Prostate gland (tissue), 2 donors: ENCODE measurements at places on chromosomes 12 and 14.
A peak's percentile ranks its signal among the peaks of the same experiment; 100 is the strongest.

DNA sequence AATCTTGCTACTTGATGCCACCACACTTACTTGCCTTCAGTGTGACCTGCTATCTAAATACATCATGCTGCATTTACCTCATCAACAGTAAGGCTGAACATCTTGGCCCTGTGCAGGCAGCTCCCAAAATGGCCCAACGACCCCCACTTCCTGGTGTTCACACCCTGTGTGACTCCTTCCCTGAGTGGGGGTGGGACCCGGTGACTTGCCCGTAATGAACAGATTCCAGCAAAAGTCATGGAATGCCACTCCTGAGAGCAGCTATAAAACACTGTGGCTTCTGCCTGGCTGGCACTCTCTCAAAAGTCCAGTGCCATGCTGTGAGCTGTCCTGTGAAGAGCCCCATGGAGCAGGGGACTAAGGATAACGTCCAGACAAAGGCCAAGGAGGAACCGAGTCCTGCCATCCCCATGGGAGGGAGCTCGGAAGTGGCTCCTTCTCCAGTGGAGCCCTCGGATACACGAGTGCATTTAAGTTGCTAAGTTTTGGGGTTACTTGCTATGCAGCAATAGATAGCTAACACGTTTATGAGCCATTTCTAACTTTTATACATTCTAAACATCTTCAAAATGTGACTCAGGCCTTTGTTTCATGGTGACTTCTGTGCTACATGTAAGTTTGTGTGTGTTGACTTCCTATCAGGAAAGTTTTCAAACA lies 33.0 kb downstream of the P2RX2 start:
- no peak for DNase-seq

- no peak for DNase-seq
These were observed 76.6 kb downstream of the HSPB8 start for GRCh38 chr12:119255314-119255713.

DNA sequence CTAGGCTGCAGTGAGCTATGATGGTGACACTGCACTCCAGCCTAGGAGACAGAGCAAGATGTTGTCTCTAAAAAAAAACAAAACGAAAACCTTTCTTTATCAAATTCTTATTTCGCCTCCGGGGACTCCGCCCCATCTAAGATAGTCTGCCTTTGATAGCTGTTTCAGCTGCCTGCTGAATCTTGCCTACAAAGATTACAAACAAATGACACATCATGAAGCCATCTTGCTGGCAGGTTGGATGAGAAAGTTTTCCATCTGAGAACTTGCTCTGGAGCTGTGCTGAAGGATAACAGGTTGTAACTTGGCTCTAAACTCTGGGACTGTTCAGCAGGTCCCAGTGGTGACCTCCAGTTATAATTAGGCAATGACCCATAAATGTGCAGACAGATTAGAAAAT lies 41.8 kb upstream of the AEBP2 start:
- no peak for DNase-seq

DNA sequence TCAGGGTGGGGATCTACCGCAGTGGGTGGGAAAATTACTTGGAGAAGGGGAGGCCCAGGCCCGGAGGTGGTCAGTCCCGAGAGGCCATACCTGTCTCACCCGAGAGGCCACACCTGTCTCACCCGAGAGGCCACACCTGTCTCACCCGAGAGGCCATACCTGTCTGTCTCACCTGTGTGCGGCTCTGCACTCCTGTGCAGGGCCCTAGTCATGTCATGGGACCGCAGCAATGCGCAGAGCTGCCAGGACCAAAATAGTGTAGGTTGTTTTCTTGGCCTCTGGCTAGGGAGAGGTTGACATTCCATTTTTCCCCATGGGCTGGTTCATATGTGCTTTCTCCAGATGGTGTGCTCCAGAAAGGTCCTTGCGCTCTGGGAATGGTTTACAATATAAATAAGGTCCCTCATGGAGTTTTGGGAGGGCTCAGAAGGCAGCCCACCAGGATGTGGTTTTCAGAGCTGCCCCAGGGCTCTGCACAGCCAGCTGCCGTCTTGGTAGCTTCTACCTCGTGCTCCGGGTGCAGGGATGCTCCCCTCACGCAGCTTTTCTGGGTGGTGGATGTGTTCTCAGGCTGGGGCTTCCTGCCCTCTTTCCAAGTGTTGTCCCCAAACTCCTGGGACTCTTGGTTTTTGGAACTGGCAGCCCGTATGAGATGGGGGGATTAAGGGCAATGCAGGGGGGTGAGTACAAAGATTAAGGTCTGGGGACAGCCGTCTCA lies 58.2 kb downstream of the CACNA1C start:
- no peak for DNase-seq

- peak; percentile 27 for DNase-seq
These were observed 18.4 kb downstream of the HDAC7 start for GRCh38 chr12:47801170-47801903.

- peak; percentile 51 for DNase-seq
These were observed at the start of gene POLE2 for GRCh38 chr14:49687942-49688700. TSS of gene POLE2 (minus strand) at chr14:49688214. CDS start at chr14:49688203, 11 bp downstream.

DNA sequence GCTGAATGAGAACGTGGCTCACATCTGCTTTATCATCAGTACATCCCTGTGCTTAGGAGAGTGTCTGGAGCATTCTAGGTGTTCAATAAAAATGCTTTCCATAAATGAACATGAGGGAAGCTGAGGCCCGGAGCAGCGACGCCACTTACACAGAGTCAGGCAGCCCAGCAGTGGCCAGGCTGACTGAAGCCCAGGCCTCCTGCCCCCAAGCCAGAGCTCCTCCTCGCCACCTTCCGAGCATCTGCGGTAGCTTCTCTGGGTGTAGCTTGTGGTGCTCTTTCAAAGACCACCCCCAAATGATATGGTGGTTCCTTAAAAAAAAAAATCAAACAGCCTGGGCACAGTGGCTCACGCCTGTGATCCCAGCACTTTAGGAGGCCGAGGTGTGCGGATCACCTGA lies 88.8 kb downstream of the FBXL14 start:
- no peak for DNase-seq

DNA sequence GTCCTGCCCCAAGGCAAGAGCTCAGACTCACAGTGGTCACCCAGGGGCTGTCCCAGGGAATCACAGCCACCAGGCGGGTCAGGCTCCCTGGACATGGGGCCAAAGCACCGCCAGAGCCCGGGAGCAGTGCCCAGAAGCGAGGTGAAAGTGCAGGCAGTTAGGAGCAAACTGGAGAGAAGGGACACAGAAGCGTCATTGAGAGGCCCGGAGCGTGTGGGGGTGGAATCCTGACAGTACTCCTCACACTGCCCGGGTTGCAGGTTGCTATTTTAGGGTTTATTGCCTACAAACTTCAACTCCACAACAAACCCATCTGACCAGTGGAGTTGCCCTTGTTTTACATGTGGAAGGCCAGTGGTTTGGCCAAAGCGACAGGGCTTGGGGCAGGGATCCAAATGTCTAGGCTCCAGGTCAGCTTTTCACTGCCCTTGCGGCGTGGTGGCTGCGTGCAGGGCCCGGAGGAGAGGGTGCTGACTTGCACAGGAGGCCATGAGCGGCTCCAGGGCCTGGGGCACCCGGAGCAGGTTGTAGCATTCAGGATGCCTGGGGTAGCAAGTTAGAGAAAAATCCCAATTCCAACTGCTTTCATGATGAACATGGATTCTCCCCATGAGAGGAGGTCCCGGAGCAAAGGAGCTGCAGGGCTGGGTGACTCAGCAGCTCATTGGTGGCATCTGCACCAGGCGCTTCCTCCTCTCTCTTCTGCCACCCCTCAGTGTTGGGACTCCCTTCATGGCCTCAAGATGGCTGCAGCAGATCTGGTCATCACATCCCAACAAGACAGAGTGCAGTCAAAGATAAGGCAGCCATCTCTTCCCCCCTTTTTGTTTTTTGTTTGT lies 112.3 kb upstream of the NCOR2 start:
- DNase-seq, result peak; percentile 47

DNA sequence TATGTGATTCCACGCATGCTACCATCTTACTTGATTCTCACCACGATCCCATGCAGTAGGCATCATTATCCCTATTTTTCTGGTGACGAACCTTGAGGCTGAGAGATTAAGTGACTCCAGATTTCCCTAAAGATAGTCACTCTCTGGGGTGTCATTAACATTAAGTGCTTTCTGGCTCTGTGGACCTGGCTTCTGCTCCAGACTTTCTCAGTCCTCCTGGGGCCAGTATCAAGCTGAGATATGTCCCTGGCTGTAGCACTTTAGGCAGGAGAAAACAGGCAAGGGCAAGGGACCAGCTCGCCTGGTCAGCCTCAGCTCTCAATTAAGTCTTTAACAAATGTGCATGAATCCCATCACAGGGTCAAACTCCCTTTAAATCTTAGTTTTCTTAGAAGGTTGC lies 38.3 kb upstream of the PRB2 start:
- no peak for DNase-seq

GRCh38 chr14:88411039-88411438 lies 25.6 kb downstream of the SPATA7 start:
- DNase-seq, result no peak

DNA sequence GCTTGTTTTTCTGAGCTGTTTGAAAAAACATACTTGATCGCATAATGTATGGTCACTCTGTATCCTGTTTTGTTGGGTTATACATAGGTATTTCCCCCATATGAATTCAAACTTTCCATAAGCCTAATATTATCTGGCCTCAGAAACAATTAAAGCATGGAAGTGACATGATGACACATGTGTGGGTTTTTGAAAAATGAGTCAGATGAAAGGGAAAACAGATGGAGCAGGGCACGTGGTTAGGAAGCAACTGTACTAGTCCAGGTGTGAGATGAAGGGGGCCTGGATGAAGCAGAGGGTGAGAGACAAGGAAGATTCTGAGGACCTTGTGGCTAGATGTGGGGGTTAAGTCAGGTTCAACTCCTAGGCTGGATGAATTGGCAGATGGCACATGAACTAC lies 92.7 kb upstream of the DNM1L start:
- DNase-seq, result no peak

- DNase-seq, result no peak
These were observed 232.1 kb downstream of the MON2 start for GRCh38 chr12:62698701-62699101.
